ENCODE measurements at places on chromosomes 2 and 18.

DNA sequence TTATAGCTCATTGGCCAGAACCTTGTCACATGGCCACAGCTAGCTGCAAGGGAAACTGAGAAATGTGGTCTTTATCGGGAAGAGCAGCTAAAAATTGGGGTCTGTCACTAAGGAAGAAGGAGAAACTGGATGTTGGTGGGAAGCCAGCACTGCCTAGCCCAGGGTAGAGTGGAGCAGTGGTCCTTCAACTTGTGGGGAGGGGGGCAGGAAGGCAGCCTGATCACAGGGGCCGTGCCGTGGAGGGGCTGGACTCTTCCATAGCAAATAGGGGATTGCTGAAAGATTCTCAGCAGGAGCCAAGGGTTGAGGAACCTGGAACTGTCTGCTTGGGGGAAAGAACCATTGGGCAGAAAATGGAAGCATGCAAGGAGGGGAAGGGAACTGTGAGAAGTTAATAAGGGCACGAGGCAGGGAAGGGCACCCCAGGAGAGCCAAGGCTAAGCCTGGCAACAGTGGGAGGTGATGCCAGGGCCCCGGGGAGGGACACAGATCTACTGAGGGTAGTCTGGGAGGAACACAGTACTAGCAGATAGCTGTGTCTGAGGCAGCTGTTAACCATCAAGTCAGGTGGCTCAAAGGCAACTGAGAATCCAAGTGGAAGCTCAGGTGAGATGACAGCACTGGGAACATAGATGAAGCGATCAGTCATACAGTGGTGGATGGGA lies 5.9 kb upstream of the NEURL3 start:
- DNase-seq: no peak

DNA sequence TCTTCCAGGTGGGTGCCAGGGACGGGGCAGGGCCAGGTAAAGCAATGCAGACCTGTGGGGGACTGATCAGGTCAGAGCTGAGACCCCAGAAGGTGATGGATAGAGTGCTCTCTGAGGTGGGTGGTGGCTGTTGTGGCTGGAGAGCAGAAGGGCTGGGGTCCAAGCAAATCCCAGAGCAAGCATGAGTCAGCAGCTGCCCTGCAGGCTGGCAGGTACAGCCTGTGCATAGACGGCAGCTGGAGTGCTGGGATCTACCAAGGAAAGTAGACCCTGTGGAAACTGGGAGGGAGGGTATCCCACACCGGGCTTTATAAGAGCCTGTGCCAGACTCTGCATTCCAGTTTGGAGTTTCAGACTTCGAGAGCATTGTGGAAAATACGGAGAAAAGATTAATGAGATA lies 663 bp downstream of the TRIM54 start:
- no peak for DNase-seq

- no peak for DNase-seq
Measured at GRCh38 chr2:43317680-43318079, 91.3 kb upstream of the ZFP36L2 start.

DNA sequence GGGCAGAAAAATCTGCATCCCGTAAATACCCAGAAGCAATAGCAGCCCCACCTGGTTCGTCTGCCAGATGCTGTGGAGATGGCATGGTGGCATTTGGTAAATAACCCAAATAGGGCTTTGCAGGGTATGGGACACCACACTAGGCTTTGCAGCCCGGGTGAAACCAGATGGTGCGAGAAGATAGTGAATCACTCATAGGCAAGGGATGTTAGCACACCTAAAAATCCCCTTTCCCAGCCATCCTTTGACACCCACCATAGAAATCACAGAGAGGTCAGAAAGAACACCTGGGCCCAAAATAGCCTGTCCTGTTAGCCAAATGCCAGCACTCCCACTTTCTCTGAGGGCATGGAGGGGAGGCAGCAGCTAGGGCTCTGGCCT lies 47.6 kb downstream of the BCL11A start:
- no peak for DNase-seq

DNA sequence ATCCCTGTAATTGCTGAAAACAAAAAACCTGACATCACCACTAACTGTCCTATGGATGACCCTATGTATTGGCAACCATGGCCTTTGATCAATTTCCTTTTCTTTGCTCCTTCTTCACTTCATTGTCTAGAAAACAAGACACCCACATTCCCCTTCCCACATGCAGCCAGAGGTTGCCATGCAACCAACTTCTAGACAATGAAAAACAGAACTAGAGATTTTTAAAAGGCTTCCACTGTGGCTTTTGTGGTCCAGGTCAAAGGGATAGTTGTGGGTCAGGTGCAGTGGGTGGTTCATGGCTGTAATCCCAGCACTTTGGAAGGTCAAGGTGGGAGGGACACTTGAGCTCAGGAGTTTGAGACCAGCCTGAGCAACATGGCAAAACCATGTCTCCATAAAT lies 139.3 kb upstream of the DOK6 start:
- peak; percentile 5 for DNase-seq

DNA sequence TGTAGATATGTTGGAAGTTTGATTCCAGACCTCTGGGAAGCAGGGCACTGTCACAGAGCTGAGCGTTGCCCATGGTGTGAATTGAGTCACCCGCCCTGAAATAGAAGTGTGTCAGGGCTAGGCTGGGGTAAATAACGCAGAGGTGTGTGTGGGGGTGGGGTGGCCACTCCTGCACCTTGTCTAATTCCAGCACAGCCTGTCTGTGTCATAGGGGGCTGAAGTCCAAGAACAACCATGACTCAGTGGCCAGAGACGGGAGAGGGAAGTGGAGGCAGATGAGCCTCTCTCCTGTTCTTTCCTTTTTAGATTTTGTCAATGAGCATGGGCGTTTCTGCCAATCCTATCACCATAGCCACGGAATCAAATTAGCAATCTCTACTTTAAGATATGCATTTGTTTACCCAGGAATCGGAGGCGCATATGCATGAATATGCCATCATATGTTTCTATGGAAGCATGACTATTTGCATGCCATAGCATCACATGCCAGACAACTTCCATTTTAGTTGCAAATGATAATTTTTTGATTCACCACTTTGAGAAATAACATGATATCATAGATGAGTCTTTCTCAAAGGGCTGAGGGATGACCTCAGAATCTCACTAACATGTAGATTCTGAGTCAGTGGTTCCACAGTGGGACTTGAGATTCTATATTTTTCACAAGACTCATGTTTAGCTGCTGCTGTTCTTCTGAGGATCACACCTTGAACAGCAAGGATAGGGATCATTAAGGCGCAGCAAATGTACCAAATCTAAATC lies 852.9 kb downstream of the DCDC2C start:
- no peak for DNase-seq

DNA sequence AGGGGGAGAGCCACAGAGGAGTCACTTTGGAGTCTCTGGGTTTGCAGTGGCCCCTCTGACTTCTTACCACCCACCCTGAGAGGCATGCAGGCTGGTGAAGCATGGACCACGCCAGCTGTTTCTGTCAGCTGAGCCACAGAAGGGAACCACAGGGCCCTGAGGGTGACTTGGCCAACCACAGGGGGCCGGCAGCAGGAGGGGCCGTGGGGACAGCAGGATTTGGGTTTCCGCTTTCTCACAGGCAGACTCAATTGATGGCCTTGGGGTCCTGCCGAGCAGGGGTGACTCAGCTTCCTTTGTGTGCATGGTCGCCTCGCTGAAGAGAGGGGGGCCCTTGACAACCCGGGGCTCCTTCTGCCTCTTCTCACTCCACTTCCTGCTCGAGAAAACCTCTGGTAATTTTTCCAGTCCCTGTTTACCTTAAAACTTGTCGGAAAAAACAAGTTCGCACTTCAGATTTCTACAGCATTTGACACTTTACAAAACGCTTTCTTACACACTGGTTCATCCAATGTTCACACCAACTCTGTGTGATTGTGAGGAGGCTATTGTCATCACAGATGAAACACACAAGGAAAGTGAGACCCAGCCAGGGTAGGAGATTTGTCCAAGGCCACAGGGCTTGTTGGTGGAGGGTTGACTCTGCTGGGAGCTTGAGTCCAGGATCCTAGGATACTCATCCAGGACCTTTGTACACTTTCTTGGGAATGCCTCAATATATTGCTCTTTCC lies 311.2 kb downstream of the LPIN1 start:
- DNase-seq: peak; percentile 90

- DNase-seq: no peak
Measured at GRCh38 chr2:10868465-10869314, 43.0 kb upstream of the KCNF1 start.

DNA sequence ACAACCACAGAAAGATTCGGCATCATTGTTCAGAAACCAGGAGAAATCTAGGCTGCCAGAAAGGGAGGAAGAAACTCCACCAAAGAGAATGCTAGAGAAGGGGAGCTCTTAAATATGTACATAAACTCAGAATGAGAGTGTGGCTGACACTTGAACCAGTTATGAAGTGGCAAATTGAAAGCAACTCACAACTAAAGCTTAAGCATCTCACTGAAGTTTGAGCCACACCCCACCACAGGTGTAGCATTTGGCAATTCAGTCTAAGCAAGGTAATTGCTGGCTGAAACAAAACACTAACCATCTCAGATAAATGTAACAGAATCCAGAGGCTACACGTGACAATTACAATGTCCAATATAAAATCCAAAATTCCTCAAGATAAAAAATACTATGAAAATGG lies 168.4 kb downstream of the DOK6 start:
- no peak for DNase-seq

DNA sequence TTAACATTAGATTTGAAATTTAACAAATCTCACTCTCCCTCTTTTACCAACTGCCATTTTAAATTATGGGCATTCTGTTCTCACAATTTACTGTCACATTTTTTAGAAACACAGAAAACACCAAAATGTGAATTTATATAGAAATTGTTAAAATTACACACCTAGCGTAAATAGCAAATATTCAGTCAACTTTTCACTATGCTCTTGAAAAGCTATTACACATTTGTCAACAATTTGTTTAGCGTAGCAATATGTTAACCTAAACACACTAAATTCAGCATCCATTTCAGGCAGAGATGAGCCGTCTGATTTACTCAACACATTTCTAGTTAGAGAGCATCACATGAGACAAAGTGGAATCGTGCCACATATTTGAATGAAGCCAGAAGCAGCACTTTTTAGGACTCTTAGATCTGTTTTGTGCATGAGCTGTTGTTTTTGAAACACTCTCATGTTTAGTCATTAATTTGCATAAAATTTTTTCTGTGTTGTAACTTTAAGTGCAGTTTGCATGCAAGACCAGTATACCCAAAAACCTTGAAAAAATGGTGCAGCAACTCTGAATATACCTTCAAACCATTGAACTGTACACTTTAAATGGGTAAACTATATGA lies 8.2 kb downstream of the TTC32 start:
- peak; percentile 87 for DNase-seq

DNA sequence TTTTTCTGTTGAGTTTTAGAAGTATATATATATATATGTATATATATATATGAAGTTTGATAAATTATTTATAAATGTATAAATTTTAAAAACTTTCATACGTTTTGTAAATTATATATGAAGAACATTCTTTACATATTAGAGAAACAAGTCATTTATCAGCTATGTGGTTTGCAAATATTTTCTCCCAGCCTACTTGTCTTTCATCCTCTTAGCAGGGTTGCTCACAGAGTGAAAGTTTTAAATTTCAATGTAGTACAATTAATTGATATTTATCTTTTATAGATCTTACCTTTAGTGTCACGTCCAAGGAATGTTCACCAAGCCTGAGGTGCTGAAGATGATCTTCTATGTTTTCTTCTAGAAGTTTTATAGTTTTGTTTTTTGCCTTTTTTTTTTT lies 78.3 kb upstream of the HS6ST1 start:
- no peak for DNase-seq

- DNase-seq: no peak
Measured at GRCh38 chr2:236693531-236693930, 123.9 kb downstream of the ACKR3 start.

DNA sequence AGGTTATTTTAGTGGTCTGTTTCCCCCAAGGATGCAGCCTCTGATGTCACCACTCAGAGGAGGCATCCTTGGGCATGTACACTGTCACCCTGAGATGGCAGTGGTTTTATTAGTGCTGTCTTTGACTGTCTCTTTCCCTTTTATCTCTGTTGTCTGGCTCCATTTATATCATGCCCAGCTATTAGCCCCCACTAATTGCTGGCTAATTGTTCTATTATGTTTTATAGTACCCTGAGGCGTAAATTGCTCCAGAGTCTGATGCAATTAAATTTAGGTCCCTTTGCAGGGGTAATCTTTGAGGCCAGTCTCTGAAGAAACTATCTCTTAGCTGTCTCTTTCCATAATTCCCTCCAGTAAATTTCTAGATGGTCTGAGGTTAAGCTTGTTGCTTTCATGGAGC lies 301.0 kb upstream of the KLHL29 start:
- DNase-seq: no peak

- no peak for DNase-seq
Measured at GRCh38 chr2:233455491-233455890, 101.2 kb downstream of the DGKD start.

- DNase-seq: no peak
Measured at GRCh38 chr2:152646264-152646663, 71.0 kb downstream of the PRPF40A start.

DNA sequence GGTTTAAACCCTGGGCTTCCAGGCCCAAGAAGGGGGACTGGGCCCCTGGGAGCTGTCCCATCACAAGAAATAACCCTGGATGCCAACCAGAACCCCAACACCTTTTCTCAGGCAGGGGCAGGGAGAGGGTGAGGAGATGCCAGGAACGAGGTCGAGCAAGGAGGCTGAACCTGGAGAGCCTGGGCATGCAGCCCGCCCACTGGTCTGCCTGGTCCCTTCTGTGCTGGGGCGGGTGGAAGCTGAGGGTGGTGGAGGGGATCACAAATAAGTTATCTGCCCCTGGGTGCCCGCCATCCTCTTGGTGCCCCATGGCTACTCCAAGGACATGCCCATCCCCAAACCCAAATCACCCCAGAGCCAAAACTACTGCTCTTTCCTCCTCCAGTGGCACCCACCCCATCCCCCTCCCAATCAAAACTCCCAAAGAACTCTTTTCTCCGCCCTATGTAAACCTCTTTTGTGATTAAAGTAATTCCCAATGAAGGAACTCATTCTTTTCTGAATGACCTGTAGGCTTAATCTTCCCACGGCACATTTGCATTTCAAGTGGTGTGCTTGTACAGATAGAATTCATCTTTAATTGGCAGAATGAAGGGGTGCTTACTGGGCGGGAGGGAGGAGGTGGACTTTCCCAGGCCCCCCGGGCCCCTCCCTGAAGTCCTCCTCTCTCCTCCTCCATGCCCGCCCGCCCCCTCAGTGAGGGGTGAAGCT lies 47.9 kb downstream of the EFR3B start:
- DNase-seq: no peak

DNA sequence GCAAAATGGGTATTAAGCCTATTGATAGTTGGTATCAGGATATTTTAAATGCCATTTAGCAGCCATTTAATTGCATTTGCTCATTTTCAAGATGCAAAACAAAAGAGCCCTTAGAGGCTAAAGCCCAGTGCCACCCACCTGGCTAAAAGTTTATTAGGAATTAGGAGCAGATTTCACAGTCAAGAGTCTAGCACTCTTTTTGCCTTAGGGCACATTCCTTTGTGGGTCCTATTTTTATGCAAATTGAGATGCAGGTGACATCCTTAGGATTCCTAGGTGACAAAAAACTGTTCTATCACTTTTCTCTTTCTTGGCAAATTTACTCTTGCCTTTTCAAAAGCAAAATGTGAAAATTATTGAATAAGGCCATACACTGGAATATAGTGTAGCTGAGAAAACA lies 42.0 kb downstream of the CTNNA2 start:
- no peak for DNase-seq

All from GM12865 (cell line).